Choroid plexus epithelial cell (primary cell): ENCODE measurements at places on chromosomes 7 and 10.

DNA sequence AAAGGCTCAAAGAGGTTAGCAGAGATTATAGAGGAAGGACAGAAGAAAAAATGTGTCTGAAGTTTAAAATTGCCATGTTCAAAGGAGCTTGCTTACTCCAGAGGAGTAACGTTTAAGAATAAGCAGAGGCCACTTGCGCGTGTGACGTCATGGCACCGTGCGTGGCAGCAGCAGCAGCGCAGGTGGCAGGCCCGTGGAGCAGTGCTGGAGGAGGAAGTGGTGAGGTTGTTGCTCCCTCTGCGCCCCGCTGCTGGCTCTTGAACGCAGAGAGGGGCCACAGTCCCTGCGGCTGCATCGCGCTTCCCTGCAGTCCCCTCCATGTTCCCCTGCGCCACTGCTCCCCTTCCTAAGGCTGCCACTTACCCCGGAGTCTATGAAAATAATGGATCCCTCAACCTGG is 37.5 kb downstream of the GDI2 start:
- no peak for DNase-seq

DNA sequence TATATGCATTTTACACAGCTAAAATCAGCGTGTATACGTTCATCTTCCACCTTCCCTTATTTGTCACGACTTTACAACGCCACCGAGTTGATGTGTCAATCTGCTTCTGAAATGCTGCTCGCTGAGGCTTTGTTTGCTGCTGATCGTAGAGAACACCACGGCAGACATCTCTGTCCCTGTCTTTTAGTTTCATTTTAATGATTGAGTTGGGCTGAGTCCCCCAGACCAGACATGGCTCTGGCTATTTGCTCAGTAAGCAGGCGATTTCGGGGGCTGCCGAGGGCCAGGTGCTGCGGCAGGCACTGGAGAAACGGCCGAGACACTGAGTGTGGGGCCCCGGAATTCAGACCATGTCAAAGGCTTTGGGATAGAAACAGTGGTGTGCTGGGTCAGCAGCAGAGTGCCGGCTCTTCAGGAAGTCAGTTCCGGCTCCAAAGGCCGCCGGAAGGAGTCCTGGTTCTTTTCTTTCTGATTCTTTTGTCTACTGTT is 5.0 kb downstream of the LRRC27 start:
- peak; percentile 38 for DNase-seq

DNA sequence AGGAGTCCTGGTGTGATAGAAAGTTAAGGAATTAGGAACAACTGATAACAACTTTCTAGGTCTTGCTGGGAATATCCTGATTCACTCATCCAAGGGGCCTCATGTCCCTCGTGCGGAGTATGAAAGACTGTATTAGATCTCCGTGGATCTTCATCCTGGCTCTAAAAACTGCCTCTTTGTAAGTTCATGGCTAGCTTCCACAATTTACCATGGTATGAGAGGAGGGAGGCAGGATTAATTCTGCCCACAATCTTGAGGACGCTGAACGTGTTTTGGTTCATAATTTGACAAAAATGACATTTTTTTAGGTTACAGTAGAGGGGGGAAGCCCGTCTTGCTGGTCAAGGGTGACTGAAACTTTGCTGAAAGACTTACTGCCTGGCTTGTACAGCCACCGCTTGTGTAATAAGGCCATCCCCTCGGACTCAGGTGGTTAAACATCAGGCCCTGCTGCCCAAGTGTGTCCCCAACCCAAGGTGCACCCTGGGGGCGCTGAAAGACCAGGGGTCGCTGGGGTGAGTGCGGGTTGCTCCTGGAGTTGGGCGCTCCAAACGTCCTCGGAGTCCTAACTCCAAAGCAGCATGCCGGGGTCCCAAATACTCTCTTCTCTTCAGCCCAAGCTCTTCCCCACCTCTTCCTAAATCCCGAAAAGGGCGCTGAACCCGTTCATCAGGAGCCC is 733 bp downstream of the HIBADH start:
- peak; percentile 35 for DNase-seq

DNA sequence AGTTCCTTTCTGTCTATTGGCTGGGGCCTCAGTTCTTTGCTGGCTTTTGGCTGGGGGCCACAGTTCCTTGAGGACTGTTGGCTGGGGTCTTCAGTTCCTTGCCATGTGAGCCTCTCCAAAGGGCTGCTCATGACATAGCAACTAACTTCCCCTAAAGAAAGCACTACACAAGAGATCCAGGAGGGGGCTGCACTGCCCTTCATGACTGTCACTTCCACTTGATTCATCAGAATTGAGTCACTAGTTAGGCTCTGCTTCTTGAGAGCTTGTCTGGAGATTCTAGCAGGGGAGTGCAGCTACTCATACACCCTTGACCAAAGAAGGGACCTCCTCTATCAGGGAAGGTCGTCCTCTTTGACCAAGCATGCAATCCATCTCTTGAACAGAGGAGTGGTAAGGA is 38.0 kb upstream of the MKX start:
- DNase-seq: peak; percentile 44

DNA sequence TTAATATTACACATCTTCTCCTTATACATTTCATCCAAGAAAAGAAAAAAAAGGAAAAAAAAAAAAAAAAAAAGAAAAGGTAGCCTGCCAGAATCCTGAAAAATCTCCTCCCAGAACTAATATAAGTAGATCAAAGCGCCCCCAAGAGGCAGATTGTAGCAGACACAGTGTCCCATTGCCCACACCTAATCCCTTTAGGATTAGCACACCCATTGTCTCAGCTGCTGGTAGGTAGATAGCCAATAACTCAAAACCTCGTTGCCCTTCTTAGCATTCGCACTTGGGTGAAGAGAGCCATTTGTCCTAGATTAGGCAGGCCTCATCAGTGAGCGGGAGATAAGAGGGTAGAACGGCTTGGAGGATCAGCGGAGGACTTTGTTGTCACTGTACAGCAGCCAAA is 100.2 kb upstream of the SORCS1 start:
- DNase-seq: no peak

- DNase-seq: no peak
Measured at GRCh38 chr10:62856021-62856420, 39.9 kb upstream of the EGR2 start.

- no peak for DNase-seq
Measured at GRCh38 chr7:44709011-44709915, 39.4 kb upstream of the ZMIZ2 start.

- DNase-seq: no peak
Measured at GRCh38 chr10:110608087-110608486, 36.0 kb upstream of the RBM20 start.

- no peak for DNase-seq
Measured at GRCh38 chr10:78433076-78433595, 399.5 kb downstream of the RPS24 start.

GRCh38 chr7:152862006-152862405 is 102.5 kb downstream of the ACTR3B start:
- DNase-seq: no peak

- DNase-seq: no peak
Measured at GRCh38 chr7:36851382-36851781, 127.1 kb upstream of the AOAH start.

- peak; percentile 12 for DNase-seq
Measured at GRCh38 chr7:150388709-150389531, 9.8 kb downstream of the ZNF775 start.

DNA sequence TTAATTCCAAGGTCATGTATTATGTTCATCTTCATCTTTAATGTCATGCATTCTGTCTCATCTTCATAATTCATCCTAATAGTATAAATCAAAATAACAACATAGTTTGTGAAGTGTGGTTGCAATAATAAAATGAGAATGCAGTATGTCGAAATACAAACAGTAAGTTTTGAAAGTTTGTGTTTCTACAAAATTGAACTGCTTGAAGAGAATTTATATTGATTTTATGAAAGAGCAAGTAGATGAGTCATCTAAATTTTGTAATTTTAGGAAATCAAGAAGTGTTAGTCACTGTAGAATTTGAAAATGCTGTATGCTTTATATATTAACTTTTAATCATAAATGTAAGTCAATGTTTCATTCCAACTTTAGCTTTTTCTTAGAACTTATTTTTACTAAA is 190.5 kb upstream of the PPP1R3A start:
- no peak for DNase-seq

- DNase-seq: no peak
Measured at GRCh38 chr7:151056666-151057505, 811 bp downstream of the CDK5 start.

DNA sequence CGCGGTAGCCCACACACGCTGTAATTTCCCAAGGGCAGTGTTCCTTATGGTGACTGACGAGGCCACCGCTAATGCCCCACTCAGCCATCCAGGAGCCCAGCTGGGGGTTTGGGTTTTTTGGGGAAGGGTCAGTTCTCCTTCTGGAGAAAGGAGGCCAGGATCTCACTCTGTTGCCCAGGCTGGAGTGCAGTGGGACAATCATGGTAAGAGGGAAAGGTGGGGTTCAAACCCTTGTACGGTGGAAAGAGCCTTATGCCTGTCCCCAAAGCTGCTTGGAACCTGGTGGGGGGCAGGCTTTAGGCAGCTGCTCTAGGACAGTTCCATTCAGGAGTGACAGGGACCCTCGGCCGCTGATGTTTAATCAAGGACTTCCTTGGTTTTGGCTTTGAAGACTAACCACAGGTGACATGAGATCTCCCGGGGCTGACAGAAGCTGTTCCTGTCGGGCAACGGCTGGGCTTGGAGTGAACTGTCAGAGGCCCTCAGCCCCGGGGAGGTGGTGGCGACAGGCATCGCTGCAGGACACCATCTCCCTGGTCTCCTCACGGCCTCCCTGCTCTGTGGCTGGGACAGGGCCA is 84.5 kb downstream of the CARD11 start:
- DNase-seq: no peak

DNA sequence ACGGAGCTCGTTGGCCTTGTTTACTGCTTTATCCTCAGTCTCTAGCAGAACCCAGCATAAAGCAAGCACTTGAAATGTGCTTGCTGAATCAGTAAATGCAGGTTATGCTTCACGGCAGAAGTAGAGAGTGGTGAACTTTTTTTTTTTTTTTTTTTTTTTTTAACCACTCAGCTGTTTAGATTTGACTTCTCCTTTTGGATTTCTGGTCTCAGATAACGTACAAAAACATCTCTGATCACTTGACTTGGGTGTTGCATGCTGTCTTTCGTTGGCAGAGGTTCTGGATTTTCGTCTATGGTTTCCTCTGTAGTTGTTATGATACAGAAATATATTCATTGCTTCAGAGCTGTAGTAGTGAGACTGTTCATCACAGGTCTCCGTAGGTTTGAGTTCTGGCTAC is 242.5 kb upstream of the HABP2 start:
- no peak for DNase-seq

- peak; percentile 45 for DNase-seq
Measured at GRCh38 chr7:1742555-1743303, 72.7 kb downstream of the ELFN1 start.

GRCh38 chr10:35378541-35379210 is 42.4 kb downstream of the CCNY start:
- DNase-seq: peak; percentile 59

- DNase-seq: peak; percentile 86
Measured at GRCh38 chr7:134766779-134767519, 12.5 kb upstream of the CALD1 start.

DNA sequence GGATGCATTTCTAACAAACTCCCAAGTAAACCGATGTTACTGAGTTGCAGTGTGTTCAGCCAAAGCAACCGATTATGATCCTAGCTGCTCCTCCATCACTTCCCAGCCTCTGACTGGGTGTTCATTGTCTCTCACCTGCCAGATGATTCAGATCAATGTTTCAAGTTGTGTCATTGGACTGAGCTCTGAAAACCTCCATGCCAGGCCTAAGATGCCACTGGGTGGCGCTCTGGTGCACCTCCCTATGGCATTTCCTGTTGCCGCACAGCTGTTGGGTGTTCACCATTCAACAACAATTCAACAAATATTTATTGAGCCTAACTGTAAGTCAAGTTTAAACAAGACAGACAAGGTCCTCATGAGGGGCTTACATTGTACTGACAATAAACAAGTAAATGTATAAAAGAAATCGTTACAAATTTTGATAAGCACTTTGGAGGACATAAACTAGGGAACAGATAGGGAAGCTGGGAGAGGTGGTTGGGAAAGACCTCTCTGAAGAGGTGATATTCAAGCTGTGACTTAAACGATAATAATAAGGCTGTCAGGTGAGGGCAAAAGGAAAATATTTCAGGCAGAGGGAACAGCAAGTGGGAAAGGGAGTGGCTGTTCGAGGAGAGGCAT is 22.8 kb downstream of the RGR start:
- peak; percentile 77 for DNase-seq

DNA sequence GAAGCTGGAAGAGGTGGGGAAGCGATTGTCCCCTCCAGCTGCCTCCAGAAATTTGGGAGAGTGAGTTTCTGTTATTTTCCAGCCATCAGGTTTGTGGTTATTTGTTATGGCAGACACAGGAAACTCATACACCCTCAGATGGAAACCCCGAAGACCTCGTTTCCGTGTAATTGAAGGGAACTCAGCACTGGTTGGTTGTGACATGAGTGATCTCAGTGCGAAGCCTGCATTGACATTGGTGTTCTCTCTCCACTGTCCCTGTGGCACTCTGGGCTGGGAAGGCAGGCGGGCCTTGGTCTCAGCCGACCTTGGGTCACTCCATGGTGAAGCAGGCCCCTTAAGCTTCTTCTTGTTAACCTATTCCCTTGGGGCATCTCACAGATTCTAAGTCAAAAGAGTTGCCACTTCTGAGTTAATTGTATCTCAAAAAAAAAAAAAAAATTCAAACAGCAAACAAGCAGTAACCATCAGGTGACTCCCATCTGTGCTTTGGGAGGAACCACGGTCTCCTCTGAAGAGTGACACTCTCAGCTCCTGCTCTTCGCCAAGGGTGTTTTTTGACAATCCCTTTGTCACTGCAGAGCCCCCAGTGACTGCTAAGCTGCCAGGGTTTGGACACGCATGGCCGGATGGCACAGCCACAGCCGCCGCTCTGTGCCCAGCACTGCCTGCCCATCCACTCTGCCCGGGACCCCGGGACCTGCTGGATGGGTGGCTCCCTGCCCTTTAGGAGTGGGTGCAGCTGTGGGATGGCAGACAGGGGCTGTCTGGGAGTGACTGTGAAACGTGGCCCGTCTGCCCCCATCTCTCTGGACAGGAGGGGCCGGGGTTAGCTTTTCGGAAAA is 233.6 kb downstream of the PRPF18 start:
- no peak for DNase-seq

- DNase-seq: peak; percentile 92
Measured at GRCh38 chr7:28419716-28420115, 7.4 kb downstream of the CREB5 start.

- no peak for DNase-seq
Measured at GRCh38 chr7:126720232-126720631, 532.5 kb downstream of the GRM8 start.

GRCh38 chr7:77699056-77699455 is 2.8 kb downstream of the RSBN1L start:
- DNase-seq: peak; percentile 8
